GM23338 (cell line): ENCODE measurements at places on chromosomes 3 and 15. TPM values are rescaled to one million over a fixed set of nuclear protein-coding genes. Genes with fewer than 3 reads are reported as not detected.

DNA sequence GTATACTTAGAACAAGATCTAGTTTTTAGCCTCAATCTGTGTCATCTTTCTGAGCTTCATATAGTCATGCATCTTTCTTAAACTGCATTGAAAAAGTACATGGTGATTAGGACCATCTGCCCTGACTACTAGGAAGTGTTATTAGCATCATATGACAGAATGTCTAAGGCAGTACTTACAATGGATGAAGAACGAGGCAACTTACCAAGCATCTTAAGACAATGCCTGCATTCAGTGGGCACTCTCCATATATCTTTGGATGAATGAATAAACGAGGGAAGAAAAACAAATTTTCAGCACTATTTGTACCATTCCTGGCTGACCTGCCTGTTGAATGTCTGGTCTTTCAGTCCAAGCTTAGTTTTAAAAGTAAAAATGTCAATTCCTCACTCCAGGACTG lies 185.4 kb upstream of the EPHA3 start:
- DNase-seq = no peak

GRCh38 chr3:170258105-170258487 lies 35.9 kb downstream of the PRKCI start:
- peak; percentile 37 for DNase-seq

DNA sequence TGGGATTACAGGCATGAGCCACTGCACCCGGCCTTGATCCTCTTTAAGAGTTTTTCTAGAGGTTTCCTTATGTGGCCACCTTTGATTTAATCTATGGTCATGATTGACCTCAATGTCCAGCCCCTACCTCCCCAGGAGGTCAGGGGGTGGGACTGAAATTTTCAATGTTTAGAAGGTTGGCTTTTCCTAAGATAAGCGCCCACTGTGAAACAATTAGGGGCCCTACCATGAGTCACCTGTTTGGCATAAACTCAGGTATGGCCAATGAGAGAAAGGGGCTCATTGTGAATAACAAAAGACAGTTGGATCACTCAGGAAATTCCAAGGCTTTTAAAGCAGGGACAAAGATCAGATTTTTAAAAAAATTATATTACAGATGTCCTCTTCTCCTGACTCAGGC lies 51.1 kb downstream of the ZBTB11 start:
- DNase-seq = peak; percentile 18

The FRMD4B gene
- polyA plus RNA-seq = 12.8 TPM in 2 replicates

The CFAP100 gene
- polyA plus RNA-seq = not detected in 2 replicates

DNA sequence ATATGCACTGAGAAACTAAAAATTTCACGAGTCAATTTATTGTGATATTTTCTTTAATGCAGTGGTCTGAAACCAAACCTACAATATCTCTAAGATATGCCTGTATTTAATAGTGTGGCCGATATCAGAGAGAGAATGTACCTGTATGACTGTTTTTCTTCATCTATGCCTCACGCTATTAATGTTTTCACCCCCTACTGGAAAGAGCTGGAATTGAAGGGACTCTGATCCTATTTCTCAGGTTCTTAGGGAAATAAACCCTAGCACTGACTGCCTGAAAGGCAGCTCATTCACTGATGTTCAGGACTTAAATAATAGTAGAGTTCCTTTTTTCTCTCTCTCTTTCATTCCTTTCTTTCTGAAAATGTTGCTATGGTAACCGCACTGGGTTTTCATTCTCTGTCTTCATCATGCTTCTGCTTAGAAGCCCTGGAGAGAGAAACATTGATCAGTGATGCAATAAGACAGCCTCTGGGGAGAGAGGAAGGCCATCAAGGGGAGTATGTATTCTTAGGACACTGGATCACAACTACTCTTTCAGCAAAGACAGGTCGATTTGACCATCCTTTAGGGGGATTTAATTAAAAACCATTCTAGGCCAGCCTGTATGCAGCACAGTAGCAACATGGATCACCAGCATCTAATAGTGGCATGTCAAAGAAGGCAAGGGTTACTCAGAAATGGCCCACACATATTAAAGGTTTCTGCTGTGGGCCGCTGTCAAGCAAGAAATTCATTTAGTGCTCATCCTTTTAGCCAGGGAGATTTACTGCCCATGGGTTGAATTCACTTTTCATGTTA lies 1135.7 kb downstream of the IGSF11 start:
- peak; percentile 81 for DNase-seq

The RTP1 gene
- polyA plus RNA-seq = 5.4 and 6.3 TPM in 2 replicates

GRCh38 chr3:95277613-95278012 lies 1214.8 kb downstream of the NSUN3 start:
- DNase-seq = no peak

DNA sequence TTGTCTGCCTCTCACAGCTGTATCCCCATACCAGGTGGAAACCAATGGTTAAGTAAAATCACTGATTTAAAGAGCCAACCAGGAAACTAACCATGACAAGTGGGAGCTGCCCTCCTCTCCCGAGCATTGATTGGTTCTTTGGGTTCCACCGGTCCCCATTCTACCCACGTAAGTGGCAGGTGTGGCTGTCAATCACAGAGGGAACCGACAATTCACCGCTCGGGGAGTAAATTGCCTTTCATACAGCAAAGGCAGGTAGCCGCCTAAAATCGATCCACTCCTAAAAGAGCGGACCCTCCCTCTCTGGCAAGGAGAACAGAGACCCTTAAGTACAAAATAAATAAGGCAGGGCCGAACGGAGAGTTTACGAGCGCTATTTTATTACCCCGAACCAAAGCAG lies 1.2 kb downstream of the ERC2 start:
- peak; percentile 98 for DNase-seq

DNA sequence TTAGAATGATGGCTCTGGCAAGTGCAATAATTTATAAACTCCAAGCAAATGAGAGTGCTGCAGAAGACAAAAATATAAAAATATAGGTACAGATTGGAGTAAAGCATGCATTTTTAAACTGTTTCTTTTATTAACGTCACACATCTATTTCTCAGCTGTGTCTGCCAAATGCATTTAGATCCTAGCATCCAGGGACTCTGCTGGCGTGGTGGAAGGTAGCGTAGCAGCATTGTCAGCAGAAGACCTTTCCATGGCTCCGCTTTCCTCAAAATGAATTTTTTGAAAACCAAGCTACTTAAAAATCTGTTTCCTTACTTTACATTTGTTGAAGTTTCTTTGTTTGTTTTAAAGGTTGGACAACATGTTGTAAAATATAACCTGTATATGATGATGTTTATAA lies 16.3 kb upstream of the ATP10A start:
- no peak for DNase-seq

The GPD1L gene
- 1.9 and 2.0 TPM in 2 replicates for polyA plus RNA-seq

GRCh38 chr3:136396916-136397315 lies 146.8 kb downstream of the PCCB start:
- no peak for DNase-seq

GRCh38 chr3:182782149-182782548 lies 11.2 kb upstream of the ATP11B start:
- DNase-seq = no peak

The PRTG gene
- polyA plus RNA-seq = 0.63 and 0.70 TPM in 2 replicates

DNA sequence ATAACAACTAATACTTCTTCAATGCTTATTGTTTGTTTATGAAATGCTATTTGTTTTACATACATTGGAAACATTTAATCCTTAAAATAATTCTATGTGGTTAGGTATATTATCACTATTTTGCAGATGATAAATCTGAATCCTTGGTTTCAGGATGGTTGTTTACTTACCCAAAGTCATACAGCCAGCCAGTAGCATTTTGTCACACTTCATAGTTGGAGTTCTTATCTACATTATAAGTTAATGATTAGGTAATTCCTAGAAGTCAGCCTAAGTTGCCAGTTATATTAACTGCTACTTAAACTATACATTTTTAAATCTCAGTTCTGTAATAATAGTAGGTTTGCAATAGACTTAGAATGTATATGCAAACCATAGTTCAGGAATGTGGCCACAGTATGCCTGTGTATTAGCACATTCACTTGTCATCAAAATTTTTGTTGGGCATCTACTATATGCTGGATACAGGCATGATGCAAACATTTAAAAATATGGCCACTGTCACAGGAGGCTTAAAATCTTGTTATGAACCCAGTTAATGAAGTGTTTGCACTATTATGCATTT lies 187.9 kb downstream of the UBE2E2 start:
- DNase-seq = no peak

DNA sequence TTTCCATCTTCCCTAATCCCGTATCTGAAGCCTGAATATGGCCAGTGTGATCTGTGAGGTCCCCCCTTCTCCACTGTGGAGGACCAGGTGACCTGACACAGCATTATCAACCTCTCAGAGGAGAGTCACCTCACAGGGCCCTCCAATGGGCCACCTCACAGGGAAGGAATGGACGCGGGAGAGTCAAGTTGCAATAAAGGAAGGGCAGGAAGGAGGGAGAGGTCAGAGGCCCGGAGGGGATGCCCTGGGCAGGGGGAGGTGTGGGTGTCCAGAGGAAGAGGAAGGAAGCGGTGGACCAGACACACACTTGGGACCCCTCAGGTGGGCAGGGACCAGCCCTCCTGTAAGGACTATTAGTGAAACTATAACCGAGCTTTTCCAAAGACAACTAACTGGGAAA lies 14.6 kb upstream of the LRRC15 start:
- DNase-seq = no peak

GRCh38 chr3:59446775-59447465 lies 397.1 kb upstream of the CFAP20DC start:
- no peak for DNase-seq

GRCh38 chr15:91861223-91861622 lies 7.7 kb downstream of the SLCO3A1 start:
- DNase-seq = no peak
